ENCODE measurements at places on chromosomes 16 and 17.

DNA sequence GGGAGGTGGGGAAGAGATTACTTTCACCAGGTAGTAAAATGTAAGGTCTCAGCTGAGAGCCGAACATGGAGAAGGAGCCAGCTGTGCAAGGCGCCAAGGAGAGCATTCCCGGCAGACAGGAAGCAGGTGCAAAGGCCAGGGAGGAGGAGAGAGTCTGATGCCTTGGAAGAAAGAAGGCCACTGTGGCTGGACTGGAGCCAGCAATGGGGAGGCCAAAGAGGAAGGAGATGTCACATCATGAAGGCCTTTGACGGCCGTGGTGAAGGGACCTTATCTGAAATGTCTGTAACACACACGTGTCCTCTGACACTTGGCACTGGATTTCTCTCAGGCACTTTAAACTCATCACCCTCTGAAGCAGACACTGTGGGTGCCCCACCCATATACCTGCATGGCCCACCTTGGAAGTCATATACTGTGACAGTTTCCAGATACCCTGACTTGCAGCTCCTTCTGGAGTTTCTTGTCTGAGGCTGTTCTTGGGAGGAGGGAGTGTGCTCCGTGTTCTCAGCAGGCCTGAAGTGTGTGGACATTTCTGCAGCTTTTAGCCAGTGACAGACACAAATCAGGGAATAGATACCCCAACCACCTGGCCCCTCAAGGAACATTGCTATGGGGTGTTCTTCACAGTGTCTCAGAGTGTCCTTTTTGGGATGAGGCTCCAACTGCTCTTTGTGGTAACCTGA is 1.9 kb upstream of the SLC5A2 start:
- DNase-seq = no peak

DNA sequence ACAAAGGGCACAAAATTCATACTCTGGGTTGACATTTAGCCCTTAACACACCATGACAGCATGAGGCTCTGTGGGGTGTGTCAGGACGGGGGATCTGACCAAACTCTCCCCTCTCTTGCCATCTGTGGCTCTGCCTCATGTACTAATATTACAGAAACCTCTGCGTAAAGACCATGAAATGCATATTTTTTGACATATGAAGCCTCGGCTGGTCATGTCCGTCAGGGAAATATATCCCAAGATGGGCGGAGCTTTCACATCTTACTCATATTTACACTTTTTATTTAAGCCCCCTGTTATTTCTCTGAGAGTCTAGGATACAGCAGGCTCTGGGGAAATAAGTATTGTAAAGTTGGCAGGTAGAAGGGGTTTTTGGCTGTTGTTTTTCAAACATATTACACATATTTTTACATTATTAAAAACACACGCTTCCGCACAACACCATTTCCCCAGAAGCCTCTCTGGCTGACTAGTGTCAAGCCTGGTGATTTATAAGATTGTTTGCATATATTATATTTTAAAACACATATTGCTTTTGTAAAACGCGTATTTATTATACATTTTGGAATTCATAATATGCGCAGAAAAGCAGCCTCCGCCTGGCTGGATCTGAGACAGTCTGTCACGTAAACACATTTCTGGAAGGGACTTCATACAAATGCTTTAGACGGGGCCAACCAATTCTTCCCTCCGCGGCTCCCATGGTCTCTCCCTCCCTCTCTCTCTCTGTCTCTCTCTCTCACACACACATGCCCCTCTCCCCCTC is 237.7 kb upstream of the ZFHX3 start:
- no peak for DNase-seq

DNA sequence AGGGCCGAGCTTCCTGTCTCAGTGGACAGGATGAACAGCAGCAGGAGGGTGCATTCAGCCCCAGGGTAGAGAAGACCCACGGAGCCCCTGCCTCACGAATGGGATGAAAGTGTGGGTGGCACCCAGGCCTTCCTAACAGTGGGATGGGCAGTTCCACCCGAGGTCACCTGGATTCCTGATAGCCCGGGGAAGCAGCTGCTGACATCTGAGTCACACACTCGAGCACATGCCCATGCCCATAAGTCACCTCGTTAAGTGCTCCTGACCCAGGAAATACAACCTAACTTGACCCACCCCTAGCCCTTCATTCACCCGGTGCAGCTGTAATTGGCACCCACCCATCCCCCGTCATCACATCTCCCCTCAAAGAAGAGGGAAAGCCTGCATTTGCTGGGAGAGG is 85.3 kb upstream of the FOXF1 start:
- DNase-seq = no peak

DNA sequence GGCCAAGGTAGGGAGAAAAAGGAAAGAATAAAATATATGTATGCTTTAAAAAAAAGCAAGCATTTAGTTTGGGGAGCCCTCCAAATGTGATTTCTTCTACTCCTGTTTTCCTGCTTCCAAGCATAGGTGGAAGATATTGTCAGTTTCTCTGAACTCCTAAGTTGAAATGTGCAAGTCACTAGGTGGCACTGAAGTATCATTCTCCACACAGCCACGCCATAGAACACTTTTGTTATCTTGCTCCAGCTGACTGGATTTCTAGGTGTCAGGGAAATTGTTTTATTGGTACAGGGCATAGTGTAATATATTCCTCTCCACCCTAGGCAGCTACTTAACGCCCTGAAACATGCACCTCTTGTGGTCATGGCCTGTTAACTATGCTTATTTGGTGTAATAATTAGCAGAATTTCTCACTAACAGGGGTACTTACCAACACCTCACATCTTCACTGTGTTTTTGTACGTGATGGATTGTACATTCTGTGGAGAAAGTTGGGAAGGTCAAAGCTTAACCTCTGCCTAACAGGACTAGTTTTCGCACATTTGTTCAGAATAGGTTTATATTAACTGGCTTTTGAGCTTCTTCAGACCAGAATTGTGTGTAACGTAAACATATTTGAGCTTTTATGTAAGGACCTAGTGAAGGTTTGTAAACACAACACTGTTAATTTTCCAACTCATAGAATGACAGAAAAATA is 69.3 kb downstream of the FTO start:
- no peak for DNase-seq

- DNase-seq = no peak
Observed at GRCh38 chr17:66098040-66098439, 93.9 kb downstream of the CEP112 start.

- DNase-seq = no peak
Observed at GRCh38 chr17:51354936-51355335, 94.6 kb downstream of the UTP18 start.

DNA sequence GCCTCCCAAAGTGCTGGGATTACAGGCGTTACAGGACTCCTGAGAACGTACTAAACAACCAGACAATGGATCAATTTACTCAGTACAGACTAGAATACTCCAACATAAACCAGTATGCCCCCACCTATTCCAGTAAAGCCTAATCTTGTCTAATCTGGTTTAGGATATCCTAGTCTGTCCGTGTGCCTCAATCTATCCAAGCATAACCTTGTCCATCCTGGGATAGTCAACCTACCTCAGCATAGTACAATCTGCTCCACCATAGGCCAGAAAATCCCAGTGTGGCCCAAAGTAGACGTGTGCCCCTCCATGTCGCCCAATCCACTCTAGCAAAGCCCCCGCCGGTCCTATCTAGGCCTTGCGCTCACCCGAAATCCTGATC is 625 bp downstream of the DVL2 start:
- DNase-seq = no peak

Data from GM12892 (cell line).